ENCODE measurements at places on chromosomes 4 and X.
A peak's percentile ranks its signal among the peaks of the same experiment; 100 is the strongest.

DNA sequence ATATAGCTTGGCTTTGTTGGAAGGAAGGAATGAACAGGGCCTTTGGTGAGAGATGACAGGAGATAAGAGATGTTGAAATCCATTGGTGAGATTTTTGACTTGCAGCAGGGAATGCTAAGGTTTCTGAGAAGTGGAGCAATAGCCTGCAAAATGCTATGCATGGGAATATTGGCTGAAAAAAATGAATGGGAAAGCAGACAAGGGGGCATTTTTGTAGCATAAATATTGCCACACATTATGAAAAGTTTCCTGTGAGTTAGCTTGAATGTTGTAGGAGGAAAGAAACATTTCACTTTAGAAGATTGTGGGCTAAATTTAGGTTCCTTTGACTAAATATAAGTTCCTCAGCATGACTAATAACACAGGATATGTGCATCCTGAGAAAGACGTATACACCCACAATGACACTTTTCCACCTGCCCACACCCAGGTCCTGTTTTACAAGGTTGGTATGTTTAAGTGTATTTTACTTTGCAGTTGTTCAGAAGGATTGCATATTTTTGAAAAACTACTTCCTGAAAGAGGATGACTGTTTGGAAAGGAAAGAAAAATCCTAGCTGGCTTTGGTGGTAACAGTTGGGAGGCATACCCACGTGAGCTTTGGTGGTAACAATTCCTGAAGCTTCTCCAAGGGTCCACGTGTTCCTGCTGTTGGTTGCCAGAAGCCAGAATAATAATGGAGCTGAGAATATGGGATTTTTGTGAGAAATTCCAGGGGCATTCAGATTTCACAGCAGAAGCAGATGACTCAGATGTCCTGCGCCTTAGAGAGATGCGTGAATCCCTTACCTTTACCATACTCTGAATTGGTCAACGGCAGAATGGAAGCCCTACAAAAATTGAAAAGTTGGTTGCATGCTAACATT is 28.5 kb downstream of the PHEX start:
- no peak for DNase-seq

DNA sequence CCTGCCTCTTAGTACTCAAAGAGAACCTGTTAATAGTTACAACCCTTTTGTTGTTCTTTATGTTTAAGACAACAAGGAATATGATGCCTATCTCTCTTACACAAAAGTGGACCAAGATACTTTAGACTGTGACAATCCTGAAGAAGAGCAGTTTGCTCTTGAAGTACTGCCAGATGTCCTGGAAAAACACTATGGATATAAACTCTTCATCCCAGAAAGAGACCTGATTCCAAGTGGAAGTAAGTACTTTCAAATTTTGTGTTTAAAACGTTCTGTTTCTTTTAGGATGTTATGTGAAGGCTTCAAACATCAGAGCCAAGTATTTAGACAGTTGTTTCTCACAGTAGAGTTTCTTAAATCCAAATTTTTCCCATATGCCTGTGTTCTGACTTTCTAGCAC is 67.2 kb upstream of the NRK start:
- DNase-seq, result no peak

DNA sequence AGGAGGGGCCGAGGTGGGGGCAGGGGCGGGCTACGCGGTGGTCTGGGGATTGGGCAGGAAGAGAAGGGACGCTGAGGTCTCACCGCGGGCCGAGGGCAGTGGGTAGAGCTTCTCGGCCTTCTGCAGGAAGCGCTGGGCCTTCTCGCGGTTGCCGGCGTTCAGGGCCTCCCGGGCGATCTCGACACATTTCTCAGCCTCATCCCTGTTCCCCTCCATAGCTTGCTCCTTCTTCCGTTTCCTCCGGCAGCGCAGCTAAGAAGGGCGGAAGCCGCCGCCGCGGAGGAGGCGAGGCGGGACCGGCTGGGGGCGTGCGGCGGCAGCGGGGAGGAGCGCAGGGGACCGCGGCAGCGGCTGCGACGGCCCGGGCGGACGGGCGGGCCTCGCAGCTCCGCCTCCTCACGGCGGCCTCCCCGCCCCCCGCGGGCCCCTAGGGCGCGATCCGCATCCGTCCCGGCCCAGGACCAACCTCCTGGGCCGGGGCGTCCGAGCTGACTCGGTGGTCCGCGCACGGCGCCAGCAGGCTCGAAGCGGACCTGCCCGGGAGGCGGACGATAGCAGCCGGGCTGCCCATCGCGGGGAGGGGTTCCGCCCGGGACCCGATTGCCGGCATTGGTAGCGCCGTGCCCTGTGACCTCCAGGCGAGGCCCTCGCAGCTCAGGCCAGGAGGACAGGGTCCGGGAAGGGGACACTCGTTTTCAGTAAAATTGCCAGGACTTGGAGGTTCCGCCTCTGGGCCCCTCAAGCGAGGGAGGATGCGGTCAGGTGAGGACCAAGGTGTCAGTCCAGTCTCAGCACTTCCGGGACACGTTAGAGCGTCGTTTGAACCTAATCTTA is at the start of gene DNAJB14:
DNAJB14 (minus strand) TSS at position 263 of the 834 bp plus-strand sequence; CDS start at position 216, 47 bp downstream.
- peak; percentile 74 for DNase-seq

DNA sequence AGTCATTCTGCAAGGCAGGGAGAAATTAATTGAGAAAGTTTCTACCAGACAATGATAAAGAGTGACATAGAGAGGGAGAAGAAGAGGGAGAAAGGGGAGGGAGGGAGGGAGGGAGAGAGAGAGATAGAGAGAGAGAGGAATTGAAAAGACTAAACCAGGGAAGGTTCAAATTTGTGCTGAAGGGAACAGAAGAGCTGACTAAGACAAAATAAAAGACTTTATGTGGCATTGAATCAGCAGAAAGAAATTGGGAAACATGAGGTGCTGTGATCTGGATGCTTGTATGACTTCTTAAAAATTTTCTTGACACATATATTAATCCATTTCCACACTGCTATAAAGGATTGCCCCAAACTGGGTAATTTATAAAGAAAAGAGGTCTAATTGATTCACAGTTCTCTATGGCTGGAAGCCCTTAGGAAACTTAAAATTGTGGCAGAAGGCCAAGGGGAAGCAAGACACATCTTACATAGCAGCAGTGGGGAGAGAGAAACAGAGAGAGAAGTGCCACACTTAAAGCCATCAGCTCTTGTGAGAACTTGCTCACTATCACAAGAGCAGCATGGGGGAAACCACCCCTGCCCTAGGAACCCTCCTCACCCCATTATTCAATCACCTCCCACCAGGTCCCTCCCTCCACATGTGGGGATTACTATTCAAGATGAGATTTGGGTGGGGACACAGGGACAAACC is 13.5 kb upstream of the CXCL6 start:
- no peak for DNase-seq

DNA sequence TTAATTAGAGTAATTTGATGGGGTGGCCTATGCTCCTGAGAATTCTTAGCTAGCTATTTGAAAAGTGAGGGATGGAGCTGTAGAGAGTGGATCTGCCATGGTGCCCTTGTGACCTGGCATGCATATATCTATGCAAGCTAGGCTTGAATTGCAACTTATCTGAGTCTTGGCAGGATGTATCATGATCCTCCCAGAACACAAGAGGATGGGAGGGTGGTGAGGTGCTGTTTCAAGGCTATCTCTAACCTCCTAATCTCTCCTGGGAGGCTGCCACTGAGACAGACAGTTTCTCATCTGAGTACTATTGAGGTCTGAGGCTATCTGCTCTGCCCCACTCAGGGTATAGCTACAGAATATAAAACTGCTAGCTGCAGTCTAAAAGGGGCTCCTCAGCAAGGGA is 56.6 kb downstream of the BRCC3 start:
- DNase-seq, result no peak

- no peak for DNase-seq
Observed at GRCh38 chrX:82775426-82775825, 732.7 kb upstream of the POU3F4 start.

DNA sequence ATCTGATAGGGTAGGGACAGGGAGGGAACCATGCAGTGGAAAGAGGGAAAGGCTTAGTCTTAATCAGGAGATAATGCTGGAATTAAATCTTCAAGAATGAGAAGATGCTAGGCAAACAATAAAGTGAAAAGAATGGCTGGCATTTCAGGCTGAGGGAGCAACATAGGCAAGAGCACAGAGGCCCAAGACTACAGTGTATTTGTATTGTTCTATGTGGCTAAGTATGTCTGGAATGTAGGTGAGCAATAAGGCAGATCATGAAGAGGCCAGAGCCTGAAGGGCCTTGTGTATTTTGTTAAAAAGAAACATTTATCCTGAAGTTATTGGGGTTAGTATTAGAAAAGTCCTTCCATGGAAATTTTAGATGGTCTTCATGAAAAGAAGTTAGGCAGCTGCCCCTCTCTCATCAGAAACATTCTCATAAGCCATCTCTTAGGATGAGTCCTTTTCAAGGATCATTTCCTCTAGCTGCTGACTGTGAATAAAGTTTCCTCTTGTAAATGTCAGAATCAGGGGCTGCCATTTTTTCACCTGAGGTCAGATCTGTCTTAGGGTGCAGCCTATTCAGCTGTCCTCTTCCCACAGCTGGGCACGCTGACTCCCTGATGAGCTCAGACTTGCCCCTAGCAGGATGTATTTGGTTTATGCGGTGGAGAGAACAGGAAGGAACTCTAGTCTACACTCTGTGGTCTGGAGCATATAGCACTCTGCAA is 46.3 kb downstream of the ATP10D start:
- peak; percentile 9 for DNase-seq

- DNase-seq, result no peak
Observed at GRCh38 chrX:95318882-95319281, 1365.8 kb upstream of the DIAPH2 start.

DNA sequence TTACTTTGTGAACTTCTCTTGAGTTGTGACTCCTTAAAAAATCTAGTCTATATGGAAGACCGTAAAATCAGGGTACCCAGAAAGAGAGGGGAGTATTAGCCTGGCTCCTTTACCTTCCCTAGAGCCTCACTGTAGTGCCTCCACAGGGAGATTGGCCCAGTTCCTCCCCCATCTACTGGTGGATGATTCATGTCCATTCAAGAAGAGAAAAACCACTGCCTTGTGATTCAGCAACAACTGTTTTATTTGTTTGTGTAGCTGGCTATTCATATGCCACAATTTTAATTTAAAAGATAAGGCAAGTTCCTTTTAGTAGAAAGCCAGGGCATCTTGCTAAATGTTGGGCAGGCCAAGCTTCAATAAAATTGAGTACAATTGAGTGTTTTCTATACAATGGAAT is 221.8 kb upstream of the KCNIP4 start:
- DNase-seq, result no peak

DNA sequence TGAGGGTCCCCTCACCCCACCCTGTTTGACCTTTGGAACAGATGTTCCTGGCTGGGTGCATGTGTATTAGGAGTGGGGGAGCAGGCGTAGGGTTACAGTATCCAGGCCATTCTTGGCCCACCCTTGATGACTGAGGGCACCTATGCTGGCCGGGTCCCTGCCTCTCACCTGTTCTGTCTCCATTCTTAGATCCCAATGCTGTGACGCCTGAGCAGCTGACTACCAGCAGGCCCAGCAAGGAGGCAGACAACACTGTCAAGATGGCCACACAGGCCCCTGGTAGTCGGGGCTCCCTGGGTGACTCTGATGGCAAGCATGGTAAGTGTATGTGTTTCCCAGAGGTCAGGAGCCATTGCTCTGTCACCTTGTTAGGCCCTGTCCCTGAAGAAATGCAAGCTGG is 10.9 kb downstream of the EFNB1 start:
- no peak for DNase-seq

- DNase-seq, result no peak
Observed at GRCh38 chr4:10924274-10924673, 239.7 kb upstream of the CLNK start.
